Keratinocyte (primary cell): ENCODE measurements at places on chromosomes 4 and X.

- no peak for DNase-seq
Observed at GRCh38 chr4:23894021-23894420, 4.2 kb upstream of the PPARGC1A start.

DNA sequence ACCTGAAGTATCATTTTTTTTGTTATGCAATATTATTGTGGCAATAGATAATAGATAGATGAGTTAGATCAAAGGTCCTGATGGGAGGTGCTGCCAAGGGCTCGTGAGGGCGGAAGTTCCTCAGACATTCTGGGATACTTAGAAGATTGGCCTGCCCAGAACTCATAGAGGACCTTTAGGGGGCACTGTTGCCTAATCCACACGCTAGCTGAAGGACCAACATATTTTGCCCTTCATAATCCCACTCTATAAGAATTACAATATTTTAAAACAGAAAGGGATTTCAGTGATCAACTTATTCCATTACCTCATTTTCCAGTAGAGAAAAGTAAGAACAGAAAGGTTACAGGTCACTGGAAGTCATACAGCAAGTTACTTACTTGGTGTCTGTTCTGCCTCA lies 22.9 kb upstream of the COX7B2 start:
- DNase-seq: no peak

- no peak for DNase-seq
Observed at GRCh38 chr4:165539801-165540200, 161.0 kb downstream of the CPE start.

DNA sequence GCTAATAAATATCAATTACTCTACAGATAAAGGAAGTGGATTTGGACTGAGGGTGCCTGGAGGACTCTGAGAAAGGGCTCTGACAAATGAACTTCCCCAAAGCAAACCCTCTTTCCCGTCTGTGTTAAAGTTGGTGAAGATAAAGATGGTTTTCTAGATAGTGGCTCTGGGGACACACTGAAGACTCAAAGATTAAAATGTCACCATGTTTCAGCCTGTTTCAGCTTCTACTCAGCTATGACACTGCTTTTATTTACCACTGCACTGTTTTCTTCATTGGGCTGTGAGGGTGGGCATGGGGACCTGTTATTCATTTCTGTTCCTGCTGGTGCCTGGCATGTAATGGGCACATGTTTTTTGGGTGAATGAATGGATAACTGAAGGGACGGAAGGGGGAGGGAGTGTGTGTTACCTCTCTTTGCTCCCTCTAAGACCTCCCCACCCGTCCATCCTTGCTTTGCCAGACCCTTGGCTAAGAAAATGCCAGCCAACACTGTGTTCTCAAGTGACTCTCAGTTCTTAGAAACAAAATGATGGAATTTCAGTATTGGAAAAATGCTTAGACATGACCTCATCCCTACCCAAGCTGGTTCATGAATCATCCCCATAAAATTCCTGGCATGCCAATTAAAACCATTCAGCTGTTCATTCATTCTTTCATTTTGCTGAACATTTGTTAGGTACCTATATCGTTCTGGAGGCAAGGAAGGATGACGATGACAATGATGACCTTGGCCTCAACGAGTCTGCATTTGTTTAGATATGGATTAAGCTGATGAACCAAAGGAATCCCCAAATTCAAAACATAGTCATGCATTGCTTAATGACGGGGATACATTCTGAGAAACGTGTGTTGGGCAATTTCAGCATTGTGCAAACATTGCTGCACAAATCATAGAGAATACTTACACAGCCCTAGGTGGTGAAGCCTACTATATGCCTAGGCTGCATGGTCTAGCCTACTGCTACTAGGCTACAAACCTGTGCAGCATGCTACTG lies 13.4 kb upstream of the STK32B start:
- DNase-seq: peak; percentile 81

- no peak for DNase-seq
Observed at GRCh38 chrX:21394792-21395191, 20.6 kb downstream of the CNKSR2 start.

GRCh38 chr4:79325436-79325835 lies 425 bp downstream of the NAA11 start:
- DNase-seq: no peak
